NCI-H510A treated with DMSO at 0.1 percent for 48 hours (cell line): ENCODE measurements at places on chromosomes 5 and 9.

DNA sequence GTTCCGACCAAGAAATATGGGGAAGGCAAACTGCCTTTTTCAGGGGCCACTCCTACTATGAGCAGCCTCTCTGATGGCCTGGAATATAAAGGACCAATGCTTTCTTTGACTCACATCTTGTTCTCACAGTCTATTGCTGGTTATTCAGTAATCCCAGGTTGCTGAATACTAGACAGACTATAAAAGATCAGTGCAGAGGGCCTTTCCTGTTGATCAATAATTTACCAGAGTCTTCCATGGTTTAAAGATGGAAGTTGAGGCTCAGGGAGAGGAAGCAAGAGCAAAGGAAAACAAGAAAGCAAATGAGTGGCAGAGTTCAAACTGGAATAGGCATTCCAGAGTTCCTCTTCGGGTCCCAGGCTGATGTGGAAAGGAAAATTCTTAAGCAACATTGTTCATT lies 62.9 kb downstream of the FBXO38 start:
- no peak for DNase-seq

DNA sequence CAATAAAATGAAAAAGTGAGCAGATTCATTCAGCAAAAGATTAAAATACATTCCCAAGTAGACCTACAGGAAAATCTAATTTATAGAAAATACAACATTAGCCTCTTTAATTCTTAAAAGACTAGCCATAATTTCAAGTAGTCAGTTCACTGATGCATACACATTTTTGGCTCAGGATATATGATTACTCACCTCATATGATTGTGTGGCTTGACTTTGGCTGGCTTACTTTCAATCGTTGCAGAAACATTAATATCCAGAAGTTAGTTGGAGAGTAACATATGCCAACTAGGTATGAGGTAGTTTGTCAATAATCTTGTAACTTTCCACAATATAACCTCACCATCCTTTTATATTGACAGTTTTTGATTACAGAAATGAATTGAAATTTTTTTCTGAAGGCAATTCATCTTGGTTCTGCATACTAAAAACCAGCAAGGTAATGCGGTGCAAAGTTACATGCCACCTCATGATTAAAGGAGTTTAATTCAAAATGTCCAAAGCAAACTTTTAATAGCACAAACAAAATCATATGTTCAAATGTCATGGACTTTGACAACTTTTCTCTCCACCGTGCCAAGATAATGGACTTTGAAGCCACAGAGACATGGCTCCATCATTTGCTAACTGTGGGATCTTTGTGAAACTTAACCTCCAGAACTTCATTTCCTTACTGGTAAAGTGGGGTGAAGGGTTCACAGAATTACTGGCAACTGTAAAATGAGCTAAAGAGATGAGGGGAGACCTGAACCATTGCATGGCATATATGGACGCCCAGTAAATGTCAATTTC lies 76.6 kb upstream of the PAM start:
- DNase-seq: no peak

GRCh38 chr5:78665534-78665933 lies 17.0 kb upstream of the LHFPL2 start:
- DNase-seq: no peak

GRCh38 chr9:121133104-121133816 lies 58.5 kb downstream of the CNTRL start:
- DNase-seq: peak; percentile 62

DNA sequence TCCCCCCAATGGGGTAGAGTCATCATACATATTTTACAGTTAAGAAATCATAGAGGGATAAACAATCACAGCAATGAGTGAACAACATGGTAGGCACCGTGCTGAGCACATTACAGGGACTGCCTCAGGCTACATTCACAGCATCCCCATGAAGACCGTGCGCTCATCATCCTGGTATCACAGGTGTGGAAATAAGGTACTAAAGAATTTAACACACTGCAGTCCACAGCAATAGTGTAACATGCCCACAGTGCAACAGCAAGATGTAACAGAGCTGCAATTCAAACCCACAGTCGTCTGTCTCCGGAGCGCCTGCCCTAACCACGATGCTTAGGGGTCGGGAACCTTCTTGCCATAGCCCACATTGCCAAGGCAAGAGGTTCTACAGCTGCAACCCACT lies 5.6 kb downstream of the SLIT3 start:
- DNase-seq: no peak

GRCh38 chr5:170508036-170508435 lies 4.2 kb downstream of the KCNIP1 start:
- DNase-seq: no peak

DNA sequence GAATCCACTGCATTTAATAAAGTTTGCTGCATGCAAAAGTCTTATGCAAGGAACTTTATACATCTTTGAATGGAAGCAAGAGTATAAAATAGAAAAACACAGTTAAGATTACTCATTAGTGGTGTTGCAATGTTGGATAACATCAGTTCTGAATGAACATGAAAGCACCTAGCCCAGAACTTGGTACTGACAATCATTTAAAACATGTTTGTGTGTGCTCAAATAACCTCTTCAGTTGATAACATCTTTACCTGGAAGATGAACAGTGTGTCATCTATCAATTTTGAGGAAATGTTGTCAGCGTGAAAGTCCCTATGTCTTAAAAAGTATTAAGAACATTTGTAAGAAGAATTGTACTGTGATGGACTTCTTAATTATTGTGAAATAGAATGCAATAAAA lies 370.4 kb upstream of the GRAMD2B start:
- DNase-seq: no peak

DNA sequence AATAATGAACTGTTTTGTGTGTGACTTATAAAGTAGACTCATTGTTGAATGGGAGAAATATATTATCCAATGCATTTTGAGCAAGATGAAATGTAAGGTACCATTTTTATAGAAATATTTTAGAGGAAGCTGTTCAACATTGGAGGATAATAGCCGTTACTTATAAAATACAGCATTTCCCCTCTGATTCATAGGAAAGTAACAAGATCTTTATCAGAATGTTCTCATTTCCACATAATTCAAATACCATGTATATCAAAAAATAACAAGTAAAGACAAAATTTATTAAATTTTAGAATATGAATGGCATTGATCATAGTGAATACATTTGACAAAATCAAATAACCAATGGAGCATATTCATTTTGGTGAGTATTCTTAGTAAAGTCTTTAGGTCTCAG lies 346.7 kb upstream of the PTGER4 start:
- DNase-seq: no peak

GRCh38 chr5:77181173-77181572 lies 29.3 kb upstream of the PDE8B start:
- no peak for DNase-seq

DNA sequence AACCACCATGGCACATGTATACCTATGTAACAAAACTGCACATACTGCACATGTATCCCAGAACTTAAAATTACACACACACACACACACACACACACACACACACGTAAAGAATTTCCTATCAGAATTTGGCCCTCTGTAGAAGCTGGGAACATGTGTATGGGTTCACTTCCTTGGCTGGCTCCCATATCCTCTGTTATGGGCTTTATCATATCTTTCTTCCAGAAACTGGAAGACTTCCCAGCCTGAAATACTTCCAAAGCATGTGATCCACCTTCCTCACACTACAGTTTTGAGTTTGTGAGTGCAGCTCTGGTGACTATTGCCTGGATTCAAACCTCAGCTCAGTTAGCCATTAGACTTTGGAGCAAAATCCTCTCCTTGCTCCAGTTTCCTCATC lies 78.6 kb upstream of the GDNF start:
- DNase-seq: no peak

GRCh38 chr5:128053291-128053954 lies 30.1 kb upstream of the SLC12A2 start:
- DNase-seq: no peak

GRCh38 chr9:133323991-133324703 lies 11.8 kb downstream of the SURF6 start:
- DNase-seq: no peak

- DNase-seq: no peak
Observed at GRCh38 chr5:174777111-174777510, 52.7 kb downstream of the MSX2 start.

- no peak for DNase-seq
Observed at GRCh38 chr5:95907067-95907705, 54.5 kb downstream of the ELL2 start.

DNA sequence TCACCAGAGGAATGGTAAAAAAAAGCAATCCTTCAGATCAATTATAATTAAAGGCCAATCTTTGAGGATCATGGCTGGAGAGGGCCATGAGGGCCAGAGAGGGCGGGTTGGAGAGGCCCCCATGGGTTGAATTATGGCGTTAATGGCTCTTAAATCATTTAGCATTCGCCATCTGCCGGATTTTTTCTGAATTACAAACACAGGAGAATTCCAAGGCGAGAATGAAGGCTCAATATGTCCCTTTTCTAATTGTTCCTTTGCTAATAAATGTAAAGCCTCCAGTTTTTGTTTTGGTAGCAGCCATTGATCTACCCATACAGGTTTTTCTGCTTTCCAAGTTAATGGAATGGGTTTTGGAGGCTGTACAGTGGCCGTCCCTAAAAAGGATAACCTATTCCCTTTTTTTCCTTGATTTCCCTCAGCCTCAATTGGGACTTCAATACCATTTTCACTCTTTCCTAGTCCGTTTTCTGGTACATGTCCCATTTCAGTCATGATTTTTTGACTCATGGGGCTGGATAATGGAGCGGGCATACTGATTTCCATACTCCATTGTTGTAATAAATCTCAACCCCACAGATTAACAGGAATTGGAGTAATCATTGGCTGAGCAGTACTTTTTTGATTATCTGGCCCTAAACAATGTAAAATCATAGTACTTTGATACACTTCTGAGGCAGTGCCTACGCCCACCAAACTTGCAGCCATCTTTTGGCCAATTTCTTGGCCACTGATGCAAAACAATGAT lies 6.7 kb upstream of the TMEM141 start:
- peak; percentile 24 for DNase-seq

- DNase-seq: peak; percentile 72
Observed at GRCh38 chr9:12719431-12719830, 26.2 kb downstream of the TYRP1 start.

GRCh38 chr5:168658394-168658793 lies 79.2 kb upstream of the PANK3 start:
- DNase-seq: no peak

- DNase-seq: no peak
Observed at GRCh38 chr9:117643288-117643654, 60.9 kb upstream of the TLR4 start.

GRCh38 chr9:68522131-68522530 lies 18.6 kb downstream of the TMEM252 start:
- DNase-seq: no peak

GRCh38 chr5:6603643-6604042 lies 29.2 kb downstream of the NSUN2 start:
- no peak for DNase-seq

GRCh38 chr9:118882684-118883083 lies 486.6 kb downstream of the BRINP1 start:
- no peak for DNase-seq

GRCh38 chr5:54981928-54982327 lies 3.5 kb downstream of the ESM1 start:
- DNase-seq: no peak

DNA sequence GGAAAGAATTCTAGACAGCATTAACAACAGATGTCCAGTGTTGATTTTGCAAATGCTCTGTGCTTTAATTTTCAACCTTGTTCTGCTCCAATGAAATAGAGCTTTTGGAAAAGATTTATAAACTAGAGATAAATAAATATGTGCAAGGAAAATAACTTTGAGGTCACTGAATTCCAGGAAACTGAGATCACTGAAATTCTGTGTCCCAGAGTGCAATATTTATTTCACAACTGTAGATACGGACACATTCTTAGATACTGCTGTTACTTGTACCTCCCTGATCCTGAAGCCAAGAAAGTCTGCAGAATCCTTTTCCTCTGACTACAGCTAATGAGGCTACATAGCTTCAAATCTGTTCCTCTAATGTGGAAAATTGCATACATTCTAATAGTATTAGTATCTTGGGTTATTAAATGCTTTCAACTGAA lies 222.9 kb downstream of the DOCK8 start:
- no peak for DNase-seq

- DNase-seq: no peak
Observed at GRCh38 chr9:75918154-75918553, 27.7 kb downstream of the PCSK5 start.
